ENCODE measurements at places on chromosomes 3 and 15.

DNA sequence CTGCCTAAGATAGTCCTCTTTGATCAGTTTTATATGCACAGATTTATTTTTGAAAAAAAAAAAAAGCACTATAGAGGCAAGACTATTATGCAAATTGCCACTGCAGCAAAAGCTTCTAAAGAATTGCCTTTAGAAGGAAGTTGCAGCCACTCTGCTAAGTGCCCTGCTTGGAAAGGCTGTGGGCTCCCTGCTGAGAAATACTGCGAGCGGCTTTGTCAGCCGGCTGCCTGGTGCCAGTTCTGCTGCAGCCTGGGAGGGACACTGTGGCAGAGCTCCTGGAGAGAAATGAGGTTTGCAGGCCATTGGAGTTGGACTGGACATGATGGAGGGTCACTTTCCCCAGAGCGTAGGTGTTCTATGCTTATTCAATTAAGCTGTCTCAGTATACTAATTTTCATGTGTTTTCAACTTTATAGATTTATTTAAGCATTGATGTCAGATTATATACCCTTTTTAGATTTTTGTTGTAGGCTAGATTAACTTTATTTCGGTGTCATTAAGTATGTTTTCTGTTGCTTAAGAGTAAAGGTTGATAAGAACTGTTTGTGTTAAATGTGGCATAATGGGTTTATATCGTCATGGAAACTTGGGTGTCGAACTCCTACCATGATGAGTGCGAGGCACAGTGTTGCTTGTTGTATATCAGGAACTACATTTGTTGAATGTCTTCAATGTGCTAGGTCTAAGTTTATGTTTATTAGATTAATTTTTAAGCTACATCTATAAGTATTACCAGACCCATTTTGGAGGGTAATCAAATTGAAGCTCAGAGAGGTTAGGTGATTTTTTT, 6.6 kb downstream of the MAP2K5 start:
- DNase-seq, result no peak

DNA sequence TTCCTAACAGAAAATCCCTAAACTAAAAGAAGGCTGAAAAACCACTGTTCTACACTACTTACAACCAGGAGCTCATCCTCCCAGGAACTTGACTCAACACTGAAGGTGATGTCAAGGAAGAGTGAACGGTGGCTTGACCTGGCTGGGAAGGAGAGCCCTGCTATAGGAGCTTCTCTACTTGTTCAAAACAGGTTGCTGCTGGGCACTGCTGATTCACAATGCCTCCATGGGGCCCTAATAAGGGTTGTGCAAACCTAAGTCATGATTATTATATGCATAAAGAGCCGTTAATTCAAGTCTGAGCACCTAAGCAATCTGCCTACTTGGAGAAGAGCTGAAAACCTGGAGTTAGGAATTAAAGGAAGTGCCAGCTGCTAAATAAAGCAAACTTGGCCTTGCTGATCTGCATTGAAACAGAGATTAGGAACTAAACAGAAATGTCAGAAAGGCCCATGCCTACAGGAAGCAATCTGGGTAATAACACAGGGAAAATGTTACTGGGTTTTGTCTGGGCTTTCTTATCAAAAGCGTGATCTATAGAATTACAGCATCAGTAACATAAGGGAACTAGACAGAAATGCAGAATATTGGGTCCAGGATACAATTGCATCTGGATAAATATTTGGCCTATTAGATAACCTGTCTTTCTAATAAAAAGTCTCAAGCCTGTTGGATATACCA, 243.2 kb downstream of the NEK10 start:
- no peak for DNase-seq

DNA sequence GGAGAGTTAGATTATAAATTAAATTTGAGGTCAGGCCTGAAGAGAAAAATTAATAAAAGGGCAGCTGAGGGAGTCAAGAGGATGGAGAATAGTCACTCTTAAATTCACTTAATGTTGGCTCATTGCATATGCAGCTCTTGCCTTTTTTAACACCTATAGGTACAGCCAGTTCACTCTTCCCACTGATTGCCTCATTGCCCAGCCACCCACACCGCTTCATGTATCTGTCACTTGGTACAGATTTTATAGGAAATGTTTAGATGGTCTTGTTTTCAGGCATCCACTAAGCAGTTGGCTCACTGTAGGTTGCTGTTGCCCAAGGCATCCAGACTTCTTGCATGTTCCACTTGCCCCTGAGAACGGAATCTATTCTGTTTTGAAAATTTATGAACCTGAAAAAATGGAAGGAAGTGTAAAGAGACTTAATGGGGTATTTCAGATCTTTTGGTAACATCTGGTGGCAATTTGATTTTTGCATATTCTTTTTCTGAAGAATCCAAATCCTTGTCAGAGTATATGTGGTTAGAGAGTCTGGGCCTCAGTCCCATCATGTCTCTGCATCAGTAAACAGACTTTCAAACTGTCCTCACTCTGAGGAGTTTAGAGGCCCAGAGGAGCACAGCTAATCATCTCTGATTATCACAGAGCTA, 151.9 kb downstream of the RBPMS2 start:
- DNase-seq, result no peak

- DNase-seq, result no peak
Observed at GRCh38 chr15:59354417-59355031, 18.1 kb downstream of the MYO1E start.

Measured in stimulated activated CD4-positive, alpha-beta T cell treated with anti-CD3 and anti-CD28 coated beads, Interleukin-1b, Interleukin-23, amount 100 ng/mL, for 4 hours (primary cell).